ENCODE measurements at places on chromosomes 5 and 9. TPM values are rescaled to one million over a fixed set of nuclear protein-coding genes. Genes with fewer than 3 reads are reported as not detected.

DNA sequence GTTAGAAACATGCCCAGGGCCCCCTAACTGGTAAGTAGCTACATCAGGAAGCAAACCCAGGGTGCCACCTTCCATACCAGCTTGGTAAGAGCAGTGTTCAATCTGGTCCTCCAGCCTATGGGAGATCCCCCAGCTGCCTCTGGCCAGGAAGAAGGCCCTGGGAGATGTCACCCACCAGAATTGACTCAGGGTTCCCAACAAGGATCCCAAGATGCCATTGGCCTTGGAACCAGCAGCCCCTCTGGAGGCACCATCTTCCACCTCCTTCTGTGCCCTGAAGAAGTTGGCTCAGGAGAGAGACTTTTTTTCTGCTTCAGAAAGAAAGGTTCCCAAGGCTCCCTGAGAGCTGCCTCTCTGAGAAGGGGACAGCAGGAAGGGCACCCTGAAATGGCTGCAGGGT is 56.6 kb upstream of the IL17B start:
- peaks cover 2% of the 10 kb centered on the region for H3K36me3 ChIP-seq
- H3K27me3 ChIP-seq, result no peaks in the 10 kb centered on the region
- peaks cover 25% of the 10 kb centered on the region for H3K4me1 ChIP-seq
- no peak overlapping the region for H3K27ac ChIP-seq

DNA sequence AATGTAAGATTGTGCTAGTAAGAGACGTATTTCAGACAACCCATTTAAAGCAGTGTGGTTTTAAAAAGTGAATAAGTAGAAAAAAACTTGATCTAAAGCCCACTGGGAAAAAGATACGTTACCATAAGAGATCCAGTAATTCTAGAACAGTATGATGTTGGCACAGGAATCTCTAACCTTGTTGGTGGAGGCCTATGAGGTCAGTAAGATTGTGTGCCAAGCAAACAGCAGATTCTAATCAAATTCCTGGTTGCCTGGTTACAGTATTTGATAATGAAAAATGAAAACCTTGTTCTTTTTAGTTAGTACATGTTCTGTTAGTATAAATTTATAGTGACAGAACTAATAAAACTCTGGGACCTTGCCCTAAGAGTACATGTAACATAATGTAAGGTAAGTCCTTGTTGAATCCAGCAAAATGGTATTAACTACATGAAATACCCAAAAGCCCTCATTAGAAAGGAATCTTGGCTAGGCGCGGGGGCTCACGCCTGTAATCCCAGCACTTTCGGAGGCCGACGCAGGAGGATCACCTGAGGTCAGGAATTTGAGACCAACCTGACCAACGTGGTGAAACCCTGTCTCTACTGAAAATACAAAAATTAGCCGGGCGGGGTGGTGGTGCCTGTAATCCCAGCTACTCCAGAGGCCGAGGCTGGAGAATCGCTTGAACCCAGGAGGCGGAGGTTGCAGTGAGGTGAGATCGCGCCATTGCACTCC is 33.2 kb upstream of the DMXL1 start:
- H3K4me3 ChIP-seq, result no peak overlapping the region
- H3K27me3 ChIP-seq, result peaks cover 2% of the 10 kb centered on the region
- H3K4me1 ChIP-seq, result peaks cover 17% of the 10 kb centered on the region
- no peak overlapping the region for H3K27ac ChIP-seq
- DNase-seq, result no peak

DNA sequence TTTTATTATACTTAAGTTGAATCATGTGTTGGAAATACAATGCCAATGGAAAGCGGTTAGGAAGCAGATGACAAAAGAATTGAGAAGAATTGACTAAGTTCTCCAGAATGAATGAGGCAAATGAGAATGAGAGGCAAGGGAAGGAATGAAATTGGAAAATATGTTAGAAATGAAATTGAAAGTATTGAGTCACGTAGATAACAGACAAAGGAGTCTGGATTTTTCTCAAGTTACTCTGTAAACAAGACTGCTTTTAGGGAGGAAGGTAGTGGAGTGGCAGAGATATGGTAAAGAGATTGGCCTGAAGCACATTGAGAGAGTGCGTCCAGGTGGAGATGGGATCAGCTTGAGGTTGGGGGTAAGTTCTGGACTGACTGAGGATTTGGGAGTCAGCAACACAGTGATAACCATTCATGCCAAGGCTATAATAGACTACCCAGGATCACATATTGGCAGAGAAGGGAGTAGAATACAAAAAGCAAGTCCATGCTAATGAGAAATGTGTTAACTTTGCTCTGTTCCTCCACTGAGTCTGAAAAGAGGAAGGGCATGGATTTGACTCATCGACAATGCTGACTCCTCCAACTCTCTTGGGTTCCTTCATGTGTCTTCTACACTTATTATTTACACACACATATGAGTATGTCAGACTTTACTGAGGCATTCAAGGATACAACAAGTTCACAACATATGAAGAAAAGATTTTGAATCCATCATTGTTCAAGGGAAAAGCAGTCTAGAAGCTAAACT is 814.2 kb upstream of the ZNF608 start:
- no peaks in the 10 kb centered on the region for H3K27me3 ChIP-seq
- H3K27ac ChIP-seq, result no peak overlapping the region
- no peak overlapping the region for H3K4me3 ChIP-seq
- H3K36me3 ChIP-seq, result no peaks in the 10 kb centered on the region
- H3K4me1 ChIP-seq, result no peaks in the 10 kb centered on the region
- DNase-seq, result no peak

- no peak overlapping the region for H3K4me3 ChIP-seq
- no peaks in the 10 kb centered on the region for H3K27me3 ChIP-seq
- H3K27ac ChIP-seq, result no peak overlapping the region
- no peaks in the 10 kb centered on the region for H3K4me1 ChIP-seq
Measured at GRCh38 chr5:17178373-17178675, 39.1 kb upstream of the BASP1 start.

DNA sequence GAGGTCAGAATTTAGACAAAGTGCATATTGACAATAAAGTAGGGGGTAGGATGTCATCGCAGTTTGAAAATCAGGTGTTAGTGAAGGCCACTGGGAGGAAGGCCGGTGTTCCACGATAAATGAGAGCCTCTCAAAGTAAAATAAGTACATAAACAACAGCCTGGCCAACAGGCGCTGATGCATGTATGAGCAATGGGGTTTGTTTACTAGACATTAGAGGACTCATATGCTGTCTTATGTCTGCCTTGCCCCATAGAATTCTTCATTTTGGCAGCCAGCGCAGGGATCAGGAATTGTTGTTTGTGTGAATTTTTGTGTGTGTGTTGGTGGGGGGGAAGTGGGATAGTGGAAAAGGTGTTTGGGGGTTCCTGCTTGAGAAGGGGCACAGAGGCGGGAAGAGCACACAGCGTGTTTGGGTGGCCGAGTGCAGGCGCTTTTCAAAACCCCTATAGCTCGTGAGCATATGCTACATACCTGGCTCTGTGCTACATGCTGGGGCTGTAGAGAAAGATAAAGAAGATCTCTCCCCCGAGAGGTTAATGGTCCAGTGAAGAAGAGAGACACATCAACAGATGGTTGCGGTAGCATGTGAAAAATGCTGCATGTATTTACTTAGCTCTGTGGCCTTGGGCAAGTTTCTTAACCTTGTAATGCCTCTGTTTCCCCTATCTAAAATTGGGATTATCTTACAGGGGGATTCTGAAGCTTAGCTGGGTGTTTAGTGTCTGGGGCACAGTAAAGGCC is 11.5 kb downstream of the SNX30 start:
- H3K27me3 ChIP-seq, result peaks cover 3% of the 10 kb centered on the region
- H3K36me3 ChIP-seq, result peaks cover 6% of the 10 kb centered on the region
- peaks cover 26% of the 10 kb centered on the region for H3K4me1 ChIP-seq
- H3K4me3 ChIP-seq, result no peak overlapping the region
- no peak overlapping the region for H3K27ac ChIP-seq

DNA sequence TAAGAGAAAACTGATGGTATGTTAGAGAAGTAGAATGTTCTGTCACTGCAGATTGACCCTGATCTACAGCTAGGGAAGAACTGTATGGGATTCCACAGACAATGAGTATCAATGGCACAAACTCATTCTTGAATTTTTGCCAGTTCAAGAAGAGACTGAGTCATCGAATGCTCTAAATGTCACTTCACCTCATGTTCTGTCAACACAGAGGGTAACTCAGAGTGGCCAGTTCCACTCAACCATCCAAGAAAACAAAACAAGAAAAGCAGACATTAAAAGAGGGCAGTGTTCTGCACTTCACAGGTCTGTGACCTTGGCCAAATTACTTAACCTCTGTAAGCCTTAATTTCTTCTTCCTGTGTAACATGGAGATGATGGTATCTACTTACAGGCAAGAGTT is 132.2 kb upstream of the HMHB1 start:
- no peaks in the 10 kb centered on the region for H3K27me3 ChIP-seq
- peaks cover 18% of the 10 kb centered on the region for H3K4me1 ChIP-seq
- DNase-seq, result no peak
- H3K27ac ChIP-seq, result no peak overlapping the region
- H3K36me3 ChIP-seq, result no peaks in the 10 kb centered on the region
- no peak overlapping the region for H3K4me3 ChIP-seq

GRCh38 chr5:123428521-123429220 is 5.5 kb upstream of the CEP120 start:
- no peaks in the 10 kb centered on the region for H3K36me3 ChIP-seq
- no peaks in the 10 kb centered on the region for H3K27me3 ChIP-seq

DNA sequence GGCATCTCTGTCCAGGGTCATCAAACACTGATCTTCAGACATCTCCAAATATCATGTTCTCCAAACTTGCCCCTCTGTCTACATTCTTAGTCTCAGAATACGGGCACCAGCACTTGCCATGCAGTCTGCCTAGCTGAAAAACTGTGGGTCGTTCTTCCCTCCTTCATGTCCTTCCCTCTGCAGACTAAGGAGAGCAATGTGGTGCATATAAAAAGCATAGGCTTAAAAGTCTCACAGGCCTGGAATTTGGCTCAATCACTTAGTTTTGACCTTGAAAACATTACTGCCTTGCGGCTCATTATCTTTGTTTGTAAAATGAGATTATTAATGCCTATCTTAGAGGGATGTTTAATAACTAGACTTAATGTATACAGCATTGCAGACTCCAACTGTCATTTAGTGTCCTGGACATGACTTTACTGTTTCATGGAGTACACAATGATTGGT is 362.8 kb downstream of the NPR3 start:
- H3K4me3 ChIP-seq, result no peak overlapping the region
- H3K36me3 ChIP-seq, result no peaks in the 10 kb centered on the region
- DNase-seq, result no peak
- H3K27ac ChIP-seq, result no peak overlapping the region
- no peaks in the 10 kb centered on the region for H3K4me1 ChIP-seq

The NTNG2 gene
- 4.6 TPM for total RNA-seq

The PCDHGA11 gene
- total RNA-seq, result 0.24 TPM

The OMD gene
- total RNA-seq, result not detected

The ANKRD20A1 gene
- 1.9 TPM for total RNA-seq

The SMIM3 gene
- total RNA-seq, result 12.8 TPM
